ENCODE measurements at places on chromosomes 13 and 19.

- no peak for DNase-seq
These were observed 2776.3 kb downstream of the PCDH9 start for GRCh38 chr13:64453831-64454230.

DNA sequence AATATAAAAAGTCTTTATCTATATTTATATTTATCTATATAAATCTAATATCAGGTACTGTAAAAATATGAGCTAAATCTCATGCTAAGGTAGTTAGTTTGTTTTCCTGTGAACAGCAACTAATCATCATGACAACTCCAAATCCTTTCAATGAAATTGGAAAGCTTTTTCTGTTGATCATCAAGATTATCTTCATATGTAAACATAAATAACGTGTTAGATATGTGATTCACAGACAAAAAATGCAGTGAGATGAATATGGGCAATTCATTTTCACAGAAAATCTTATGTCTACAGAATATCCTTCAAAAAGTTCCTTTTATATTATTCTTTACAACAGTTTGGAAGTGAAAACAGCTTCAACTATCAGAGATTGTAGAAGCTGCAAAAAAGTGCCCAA is 41.7 kb upstream of the EEF1AKMT1 start:
- DNase-seq, result no peak

DNA sequence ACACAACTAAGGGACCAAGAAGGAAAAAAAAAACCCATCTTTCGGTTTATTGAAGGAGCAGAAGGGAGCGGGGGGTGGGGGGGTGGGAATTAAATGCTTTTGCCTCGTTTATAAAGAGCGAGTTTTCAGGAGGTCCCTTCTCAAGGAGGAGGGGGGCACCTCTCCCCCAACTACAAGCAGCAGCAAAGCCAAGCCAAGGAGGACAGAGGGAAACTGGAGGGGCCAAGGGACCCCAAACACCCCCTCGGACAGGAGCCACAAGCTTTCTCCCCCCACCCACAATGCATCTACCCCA is 2.4 kb downstream of the IRF2BP1 start:
- no peak for DNase-seq

DNA sequence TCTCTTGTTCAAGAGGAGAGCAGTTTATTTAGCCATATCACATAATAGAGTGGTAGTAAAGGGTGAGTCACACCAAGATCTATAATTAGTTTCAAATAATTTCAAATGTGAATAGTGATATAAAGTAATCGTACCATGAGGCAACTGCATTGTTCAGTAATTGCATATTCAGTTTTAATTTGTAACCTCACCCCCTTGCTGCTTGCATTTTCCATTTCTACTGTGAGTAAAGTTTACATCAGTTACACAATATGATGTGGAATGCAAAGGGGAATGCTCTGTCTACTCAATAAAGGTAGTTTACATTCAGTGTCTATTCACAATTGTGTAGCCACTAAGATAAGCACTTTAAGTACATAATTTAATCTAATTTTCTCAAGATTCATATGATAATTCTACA is 1695.7 kb upstream of the SPRY2 start:
- no peak for DNase-seq

- peak; percentile 5 for DNase-seq
These were observed 673 bp downstream of the ZNF486 start for GRCh38 chr19:20167651-20168122.

DNA sequence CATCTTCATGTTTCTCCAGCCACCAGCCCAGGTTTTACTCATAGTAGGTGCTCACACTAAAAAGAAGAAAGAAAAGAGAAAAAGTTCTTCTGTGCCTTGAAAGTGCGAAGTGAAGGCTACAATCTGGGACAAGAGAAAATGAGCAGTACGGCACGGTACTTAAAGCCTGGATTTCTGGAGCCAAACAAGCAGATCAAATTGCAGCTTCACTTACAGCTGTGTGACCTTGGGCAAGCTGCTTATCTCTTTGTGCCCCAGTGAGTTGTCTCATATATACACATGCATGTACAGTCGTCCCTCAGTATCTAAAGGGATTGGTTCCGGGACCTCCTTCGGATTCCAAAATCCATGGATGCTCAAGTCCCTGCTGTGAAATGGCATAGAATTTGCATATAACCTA is 41.8 kb downstream of the GSX1 start:
- no peak for DNase-seq

GRCh38 chr19:21586311-21587116 is 81.1 kb downstream of the ZNF429 start:
- DNase-seq, result peak; percentile 76

- no peak for DNase-seq
These were observed 180.6 kb downstream of the FOXO1 start for GRCh38 chr13:40485611-40486517.

DNA sequence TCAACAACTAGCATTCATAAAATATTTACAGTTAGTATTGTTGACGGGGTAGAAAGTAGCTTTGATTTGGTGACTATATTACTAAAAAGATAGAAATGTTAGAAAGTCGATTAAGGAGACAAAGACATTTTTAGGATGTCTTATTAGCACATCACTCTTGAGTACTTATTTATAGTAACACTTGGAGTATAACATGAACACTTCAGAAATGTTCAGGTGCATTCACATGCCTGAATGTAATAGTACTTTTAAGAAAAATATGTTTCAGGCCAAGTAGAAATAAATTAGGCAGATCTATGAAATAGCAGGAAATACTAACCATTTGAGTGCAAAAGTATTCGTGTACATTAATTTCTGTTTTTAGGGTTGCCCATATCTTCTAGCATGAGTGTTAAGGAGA is 70.4 kb downstream of the CDK8 start:
- DNase-seq, result no peak

DNA sequence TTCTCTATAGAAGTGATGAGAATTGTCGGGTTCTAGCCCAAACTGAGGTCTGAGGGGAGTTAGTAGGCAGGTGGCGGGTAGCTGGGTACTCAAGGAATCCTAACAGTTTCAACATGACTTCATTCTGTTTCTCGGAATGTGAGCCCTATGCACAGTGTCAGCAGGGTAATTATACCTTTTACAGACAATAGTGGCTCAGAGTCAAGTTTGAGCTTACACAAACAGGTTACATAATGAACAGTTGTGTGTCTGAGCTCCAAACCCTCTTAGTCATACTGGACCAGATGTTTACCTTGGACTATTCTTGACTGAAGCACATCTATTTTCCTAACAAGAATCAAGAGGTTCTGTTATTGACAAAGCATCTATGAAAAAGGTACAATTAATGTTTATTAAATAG is 1066.7 kb upstream of the PCDH20 start:
- DNase-seq, result no peak

DNA sequence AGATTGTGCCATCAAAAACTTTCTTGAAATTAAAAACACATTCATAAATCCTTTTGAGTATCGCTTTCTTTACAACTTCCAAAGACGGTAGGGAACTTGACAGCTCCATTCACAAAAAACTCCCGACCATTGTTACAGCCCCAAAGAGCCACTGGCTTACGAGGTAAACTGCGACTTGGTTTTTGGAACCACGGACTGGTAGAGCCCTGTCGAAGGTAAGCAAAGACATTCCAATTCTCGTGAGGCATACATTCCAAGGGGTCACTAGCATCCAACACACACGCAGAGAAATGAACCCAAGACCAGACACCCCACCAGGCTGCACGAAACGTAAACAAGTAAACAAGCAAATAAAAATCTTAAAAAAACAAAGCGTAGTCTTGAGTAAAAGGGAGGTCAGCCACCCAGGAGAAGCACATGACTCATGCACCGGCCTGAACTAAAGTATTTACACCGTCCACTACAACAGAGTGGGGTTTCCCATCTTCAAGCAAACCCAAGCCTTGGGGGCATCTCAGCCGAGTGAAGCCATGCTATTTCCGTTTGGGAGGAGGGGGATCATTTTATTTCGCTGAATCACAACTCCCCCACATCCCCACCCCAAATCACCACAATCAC is 1.4 kb downstream of the BRD4 start:
- no peak for DNase-seq

DNA sequence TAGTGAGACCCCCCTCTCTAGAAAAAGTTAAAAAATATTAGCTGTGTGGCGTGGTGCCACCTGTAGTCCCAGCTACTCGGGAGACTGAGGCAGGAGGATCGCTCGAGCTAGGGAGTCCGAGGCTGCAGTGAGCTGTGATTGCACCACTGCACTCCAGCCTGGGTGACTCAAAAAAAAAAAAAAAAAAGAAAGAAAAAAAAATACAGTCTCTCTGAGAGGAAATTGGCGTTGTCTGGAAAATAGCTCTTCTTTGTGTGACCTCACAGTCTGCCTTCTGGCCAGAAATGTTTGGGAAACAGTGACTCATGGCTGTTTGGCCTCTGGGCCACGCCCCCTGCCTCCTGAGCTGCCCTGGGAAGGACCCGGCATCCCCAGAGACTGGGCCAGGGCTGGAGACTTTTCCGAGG is 10.7 kb downstream of the MARCHF2 start:
- peak; percentile 83 for DNase-seq

GRCh38 chr13:74389056-74389455 is 254.9 kb upstream of the KLF12 start:
- DNase-seq, result no peak

DNA sequence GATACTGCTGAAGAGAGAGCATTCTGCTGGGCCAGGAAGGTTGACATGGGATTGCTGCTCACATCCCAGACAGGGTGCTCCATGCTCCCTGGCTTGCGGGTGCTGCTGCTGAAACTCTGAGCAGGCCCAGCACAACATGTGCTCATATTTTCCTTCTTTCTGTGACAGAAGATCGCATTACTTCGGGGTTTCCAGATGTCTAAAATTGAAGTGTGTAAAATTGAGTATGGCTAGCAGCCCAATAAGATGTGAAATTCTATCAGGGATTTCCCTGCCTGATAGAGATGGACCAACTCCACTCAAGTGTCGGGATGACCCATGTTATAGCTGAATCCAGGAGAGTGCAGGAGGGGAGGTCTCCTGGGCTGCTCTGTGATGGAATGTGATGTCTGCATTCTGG is 55.6 kb upstream of the KL start:
- DNase-seq, result no peak

DNA sequence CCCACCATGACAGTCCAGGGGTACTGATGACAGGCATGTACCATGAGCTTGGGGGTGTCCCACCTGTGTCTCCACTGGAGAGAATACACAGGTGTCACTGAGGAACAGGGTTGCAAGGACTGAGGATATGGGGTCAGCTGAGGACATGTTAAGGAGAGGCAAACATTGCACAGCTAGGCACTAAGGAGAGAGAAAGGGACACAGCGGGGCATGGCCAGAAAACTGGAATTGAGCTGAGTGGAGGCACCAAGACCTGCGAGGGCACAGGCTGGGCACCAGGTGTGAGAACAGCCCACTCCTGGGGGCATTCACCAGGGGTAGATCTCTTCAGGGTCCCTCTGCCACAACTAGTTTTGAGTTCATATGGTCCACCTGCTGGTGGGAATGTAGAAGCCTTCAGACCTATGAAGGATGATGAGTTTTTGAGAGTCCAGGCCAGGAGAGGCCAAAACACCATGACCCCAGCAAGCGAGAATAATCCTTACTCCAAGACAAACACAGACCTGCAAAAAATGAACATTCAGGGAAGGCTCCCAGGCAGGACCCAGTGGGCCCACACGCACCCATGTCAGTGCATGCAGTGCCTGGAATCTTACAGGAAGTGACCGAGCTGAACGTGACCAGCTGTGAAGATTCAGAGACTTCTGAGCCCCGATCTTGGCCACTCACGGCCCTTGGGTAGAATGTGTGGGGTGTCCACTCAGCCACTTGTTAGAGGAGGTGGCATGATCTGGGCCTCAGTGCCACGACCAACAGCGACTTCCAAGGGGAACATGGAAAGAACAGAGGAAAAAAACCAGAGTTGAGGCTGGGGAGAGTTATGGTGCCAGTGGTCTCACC is 1.4 kb upstream of the ZNF584 start:
- DNase-seq, result peak; percentile 57

GRCh38 chr13:32616883-32617511 is 30.7 kb downstream of the PDS5B start:
- no peak for DNase-seq

DNA sequence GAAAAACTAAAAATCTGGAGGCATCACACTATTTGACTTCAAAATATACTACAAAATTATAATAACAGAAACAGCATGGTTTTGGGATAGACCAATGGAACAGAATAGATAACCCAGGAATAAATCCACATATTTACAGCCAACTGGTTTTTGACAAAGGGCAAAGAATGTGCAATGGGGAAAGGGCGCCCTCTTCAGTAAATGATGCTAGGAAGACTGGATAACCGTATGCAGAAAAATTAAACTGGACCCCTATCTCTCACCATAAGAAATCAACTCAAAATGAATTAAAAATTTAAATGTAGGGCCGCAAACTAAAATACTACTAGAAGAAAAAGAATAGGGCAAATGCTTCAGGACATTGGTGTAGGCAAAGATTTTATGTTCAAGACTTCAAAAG is 440.5 kb upstream of the SGCG start:
- DNase-seq, result peak; percentile 3
